Thoracic aorta (tissue), 2 donors: ENCODE measurements at places on chromosomes 12 and 14.

DNA sequence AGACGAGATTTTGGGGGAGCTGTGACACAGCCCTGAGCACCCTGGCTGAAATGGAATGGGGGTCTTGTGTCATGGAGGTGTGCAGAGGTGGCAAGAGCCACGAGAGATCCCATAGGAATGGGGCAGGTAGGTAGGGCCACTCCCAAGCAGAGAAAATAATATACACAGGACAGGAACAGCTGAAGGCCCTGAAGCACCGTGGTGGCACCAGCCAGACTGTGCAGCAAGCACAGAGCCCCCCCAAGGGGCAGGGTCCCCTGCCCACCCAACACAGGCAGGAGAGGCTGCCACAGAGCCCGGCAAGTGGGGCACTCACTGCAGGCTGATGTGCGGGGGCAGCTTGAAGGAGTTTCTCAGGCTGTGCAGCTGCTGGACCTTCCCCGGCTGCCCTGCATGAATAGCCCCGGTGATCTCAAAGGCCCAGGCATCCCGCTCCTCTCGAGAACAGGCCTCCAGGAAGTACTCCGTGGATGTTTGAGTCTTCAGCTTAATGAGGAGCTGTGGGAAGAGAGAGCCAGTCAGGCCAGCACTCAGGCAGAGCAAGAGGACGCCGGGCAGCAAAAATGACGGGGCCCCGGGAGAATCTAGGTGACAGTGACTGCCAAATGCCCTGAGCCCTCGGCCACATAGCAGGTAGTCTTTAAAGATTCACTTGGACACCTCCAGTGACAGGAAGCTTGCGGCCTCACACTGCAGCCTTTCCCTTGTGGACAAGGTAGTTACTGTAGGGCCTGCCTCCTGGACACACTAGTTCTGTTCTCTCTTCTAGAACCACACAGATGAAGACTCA is 16.7 kb downstream of the PLEK2 start:
- H3K4me1 ChIP-seq, result no peaks in the 10 kb centered on the region
- no peak for DNase-seq
- no peaks in the 10 kb centered on the region for H3K36me3 ChIP-seq
- H3K4me3 ChIP-seq, result no peak overlapping the region
- no peak overlapping the region for H3K27ac ChIP-seq

DNA sequence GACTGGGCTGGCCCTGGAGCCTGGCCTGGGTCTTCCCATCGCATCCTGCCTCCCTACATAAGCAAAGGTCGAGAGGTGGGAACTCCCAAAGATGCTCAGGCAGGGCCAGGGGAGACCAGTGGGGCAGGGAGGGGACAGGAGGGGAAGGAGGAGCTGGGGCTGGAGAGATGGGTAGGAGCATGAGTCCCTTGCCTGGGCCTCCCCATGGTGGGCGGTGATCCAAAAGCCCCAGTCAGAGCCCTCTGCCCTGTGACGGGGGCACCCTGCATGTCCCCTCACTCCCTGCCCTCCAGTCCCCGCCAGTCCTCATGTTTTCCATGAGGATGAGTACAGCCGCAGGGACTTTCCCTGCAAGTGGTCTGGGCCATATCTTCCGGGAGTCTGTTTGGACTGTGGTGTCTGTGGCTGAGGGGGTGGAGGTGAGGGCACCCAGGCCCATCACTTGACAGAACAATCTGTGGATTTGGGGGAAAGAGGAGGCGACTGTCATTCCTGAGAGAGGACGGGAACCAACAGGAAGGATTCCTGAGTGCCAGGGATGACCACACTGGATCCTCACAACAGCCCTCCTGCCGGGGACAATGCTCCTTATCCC is 9.3 kb downstream of the BDKRB2 start:
- no peaks in the 10 kb centered on the region for H3K36me3 ChIP-seq
- no peak overlapping the region for H3K27ac ChIP-seq
- H3K4me3 ChIP-seq, result no peak overlapping the region
- no peaks in the 10 kb centered on the region for H3K27me3 ChIP-seq
- no peaks in the 10 kb centered on the region for H3K4me1 ChIP-seq

GRCh38 chr12:124626971-124627411 is 59.6 kb upstream of the NCOR2 start:
- no peaks in the 10 kb centered on the region for H3K36me3 ChIP-seq
- H3K4me3 ChIP-seq, result no peak overlapping the region
- H3K4me1 ChIP-seq, result peaks cover 43% of the 10 kb centered on the region
- peak overlapping the region; percentile 92 for H3K27ac ChIP-seq
- H3K27me3 ChIP-seq, result no peaks in the 10 kb centered on the region

- H3K27ac ChIP-seq, result no peak overlapping the region
- DNase-seq, result no peak
- H3K4me3 ChIP-seq, result no peak overlapping the region
- H3K4me1 ChIP-seq, result no peaks in the 10 kb centered on the region
Observed at GRCh38 chr14:36091096-36091495, 85.4 kb downstream of the PTCSC3 start.

DNA sequence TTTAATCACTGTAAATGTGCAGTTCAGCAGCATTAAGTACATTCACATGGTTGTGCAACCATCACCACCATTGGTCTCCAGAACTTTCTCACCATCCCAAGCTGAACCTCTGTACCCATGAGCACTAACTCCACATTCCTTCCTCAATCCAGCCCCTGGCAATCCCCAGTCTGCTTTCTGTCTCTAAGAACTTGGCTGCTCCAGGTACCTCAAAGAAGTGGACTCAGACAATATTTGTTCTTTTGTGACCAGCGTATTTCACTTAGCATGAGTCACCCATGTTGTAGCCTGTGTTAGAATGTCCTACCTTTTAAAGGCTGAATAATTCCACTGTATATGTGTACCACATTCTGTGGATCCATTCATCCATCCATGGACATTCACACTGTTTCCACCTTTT is 64.6 kb downstream of the SLC24A4 start:
- no peak overlapping the region for H3K27ac ChIP-seq
- H3K36me3 ChIP-seq, result no peaks in the 10 kb centered on the region
- no peaks in the 10 kb centered on the region for H3K4me1 ChIP-seq

DNA sequence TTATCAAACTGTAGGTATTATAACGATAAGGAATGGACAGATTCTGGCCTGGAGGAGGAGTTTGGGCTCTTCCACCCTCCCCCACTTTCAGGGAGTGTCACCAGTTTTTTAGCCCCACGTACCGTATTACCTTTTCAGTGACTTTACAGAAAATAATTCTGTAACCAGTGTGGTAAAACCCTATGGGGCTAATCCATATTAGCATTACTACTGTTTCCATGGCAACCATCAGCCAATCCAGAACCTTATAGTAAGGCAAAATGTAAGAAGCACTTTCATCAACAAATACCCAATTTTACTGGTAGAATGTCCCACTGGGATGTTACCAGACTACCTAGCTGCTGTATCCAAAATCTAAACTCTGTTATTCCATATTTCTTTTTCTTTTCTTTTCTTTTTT is 50.7 kb downstream of the BICDL1 start:
- H3K4me3 ChIP-seq, result no peak overlapping the region
- no peaks in the 10 kb centered on the region for H3K27me3 ChIP-seq
- H3K36me3 ChIP-seq, result no peaks in the 10 kb centered on the region
- no peak for DNase-seq
- no peak overlapping the region for H3K27ac ChIP-seq
- no peaks in the 10 kb centered on the region for H3K4me1 ChIP-seq

- no peak overlapping the region for H3K27ac ChIP-seq
- no peaks in the 10 kb centered on the region for H3K27me3 ChIP-seq
- H3K36me3 ChIP-seq, result no peaks in the 10 kb centered on the region
- DNase-seq, result no peak
- H3K4me1 ChIP-seq, result no peaks in the 10 kb centered on the region
- H3K4me3 ChIP-seq, result no peak overlapping the region
Observed at GRCh38 chr12:88970740-88971139, 381.6 kb downstream of the DUSP6 start.

- no peak overlapping the region for H3K4me3 ChIP-seq
- peaks cover 3% of the 10 kb centered on the region for H3K4me1 ChIP-seq
- no peaks in the 10 kb centered on the region for H3K27me3 ChIP-seq
- no peak overlapping the region for H3K27ac ChIP-seq
Observed at GRCh38 chr14:34049790-34050189, 98.9 kb upstream of the EGLN3 start.
